Hypothalamus (tissue), 51 donors: ENCODE measurements at places on chromosomes 2 and 18.

DNA sequence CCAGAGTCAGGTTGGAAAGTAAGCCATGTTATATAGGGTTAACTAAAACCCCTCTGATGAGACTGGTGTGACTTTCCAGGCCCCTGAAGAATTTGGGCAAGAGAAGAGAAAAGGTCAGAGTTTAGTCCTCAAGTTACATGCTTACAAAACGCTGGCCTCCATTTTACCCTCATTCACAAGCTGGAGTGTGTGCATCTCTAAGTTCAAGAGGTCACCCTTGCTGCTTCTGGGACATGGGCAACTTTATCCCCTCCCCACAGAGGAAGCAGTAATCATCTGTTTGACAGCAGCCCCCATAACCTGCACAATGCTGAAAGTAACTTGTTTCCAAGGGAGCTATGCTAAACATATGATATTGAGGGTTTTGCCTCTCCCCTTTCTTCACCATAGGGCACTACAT is 85.2 kb upstream of the CCDC195 start:
- DNase-seq, result no peak

GRCh38 chr18:23586249-23587196 is at the start of gene NPC1:
Gene NPC1, minus strand, starts transcription at chr18:23586506. Its CDS starts 163 bp downstream, at chr18:23586343.
- DNase-seq, result peak; percentile 86

DNA sequence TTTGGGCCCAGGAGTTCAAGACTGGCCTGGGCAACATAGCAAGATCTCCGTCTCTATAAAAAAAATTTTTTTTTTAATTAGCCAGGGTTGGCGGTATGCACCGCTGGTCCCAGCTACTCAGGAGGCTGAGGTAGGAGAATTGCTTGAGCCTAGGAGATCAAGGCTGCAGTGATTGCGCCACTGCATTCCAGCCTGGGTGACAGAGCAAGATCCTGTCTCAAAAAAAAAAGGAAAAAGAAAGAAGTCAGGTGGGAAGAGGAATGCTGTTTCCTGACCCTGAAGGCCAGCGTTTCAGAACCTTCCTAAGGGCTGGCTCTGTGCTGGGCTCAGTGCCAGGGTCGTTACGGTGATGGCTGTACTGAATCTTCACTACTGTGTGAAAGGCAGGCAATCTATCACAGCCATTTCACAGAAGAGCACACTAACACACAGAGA is 35.0 kb upstream of the AGAP1 start:
- no peak for DNase-seq

GRCh38 chr2:112646102-112646719 is 472 bp downstream of the SLC20A1 start:
- DNase-seq, result peak; percentile 58

- no peak for DNase-seq
Observed at GRCh38 chr18:70442933-70443332, 154.1 kb downstream of the SOCS6 start.

GRCh38 chr18:6646801-6647200 is 82.7 kb upstream of the ARHGAP28 start:
- no peak for DNase-seq

GRCh38 chr2:189444322-189444721 is 3.0 kb downstream of the WDR75 start:
- no peak for DNase-seq

DNA sequence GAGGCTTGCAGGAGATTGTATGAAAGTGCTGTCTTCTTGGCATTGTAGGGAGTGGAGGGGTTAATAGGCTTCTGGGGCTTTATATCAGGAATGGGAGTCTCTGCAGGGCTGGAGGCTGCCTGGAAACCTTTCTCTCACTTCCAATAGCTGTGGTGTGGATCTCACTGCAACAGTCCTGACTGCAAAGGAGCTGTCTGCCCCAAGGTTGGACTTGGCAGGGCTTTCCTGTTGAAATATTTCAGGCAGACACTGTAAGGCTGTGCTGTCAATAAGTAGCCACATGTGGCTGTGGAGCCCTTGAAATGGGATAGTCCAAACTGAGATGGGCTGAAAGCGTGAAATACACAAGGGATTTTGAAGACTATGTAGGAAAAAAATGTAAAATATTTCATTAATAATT is 399.1 kb upstream of the SPRED2 start:
- no peak for DNase-seq

GRCh38 chr2:16773080-16773713 is 107.6 kb upstream of the CYRIA start:
- DNase-seq, result no peak

DNA sequence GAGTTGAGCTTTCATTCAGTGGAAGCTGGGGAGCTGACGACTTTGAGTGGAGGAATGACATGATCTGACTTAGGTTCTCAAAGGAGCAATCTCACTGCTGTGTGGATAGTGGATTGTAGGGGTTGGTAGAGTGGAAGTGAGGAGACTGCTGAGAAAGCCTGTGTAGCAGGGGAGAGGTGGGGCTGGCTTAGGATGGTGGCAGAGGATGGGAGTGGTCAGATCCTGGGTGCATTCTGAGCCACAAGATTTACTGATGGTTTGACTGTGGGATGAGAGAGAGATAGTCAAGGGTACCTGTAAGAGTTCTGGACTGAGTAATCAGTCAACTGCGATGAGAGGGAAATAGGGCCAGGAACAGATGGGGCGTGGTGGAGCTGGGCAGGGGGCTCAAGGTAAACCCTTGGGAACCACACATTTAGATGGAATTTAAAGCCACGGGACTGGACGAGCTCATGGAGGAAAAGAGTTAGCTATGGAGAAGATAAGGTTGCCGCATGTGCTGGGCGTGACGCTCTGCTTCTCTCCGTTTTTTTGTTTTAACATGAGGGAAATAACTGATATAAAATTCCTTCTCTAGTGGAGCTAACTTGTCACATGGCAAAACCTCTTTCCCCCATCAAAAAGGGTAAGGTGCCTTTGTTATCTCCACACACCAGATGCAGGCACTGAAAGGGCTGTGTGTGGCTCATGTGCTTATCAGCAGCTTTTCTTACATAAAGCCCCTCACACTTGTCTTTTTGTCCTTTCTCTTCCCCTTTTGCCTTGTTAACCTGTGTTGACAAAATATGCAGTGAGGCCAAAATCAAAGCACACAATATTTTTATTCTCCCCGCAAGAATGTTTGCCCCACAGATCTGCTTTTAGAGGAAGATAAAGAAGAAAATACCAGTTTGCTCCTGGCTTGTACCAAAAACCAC is 379.8 kb downstream of the TSN start:
- no peak for DNase-seq

DNA sequence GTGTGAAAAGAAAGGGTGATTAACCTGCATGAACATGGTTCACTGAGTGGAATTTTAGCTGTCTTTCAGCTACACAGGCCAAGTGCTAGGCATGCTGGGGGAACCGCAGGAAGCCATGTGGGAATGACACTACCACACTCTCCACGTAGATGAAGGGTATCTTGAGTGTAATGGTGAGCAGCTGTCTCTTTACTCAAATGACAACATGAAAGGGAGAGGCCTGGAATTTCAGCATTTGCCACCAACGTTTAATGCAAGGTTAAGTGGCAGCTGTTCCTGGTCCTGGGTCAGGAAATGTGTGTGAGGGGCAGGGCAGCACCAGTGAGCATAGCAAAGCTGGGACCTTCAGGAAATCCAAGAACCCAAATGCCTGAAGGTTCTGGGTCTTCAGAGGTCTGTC is 588.4 kb downstream of the SLC4A3 start:
- no peak for DNase-seq

GRCh38 chr2:38215522-38215921 is 139.6 kb upstream of the CYP1B1 start:
- no peak for DNase-seq
